ENCODE measurements at places on chromosomes 16 and 17.

DNA sequence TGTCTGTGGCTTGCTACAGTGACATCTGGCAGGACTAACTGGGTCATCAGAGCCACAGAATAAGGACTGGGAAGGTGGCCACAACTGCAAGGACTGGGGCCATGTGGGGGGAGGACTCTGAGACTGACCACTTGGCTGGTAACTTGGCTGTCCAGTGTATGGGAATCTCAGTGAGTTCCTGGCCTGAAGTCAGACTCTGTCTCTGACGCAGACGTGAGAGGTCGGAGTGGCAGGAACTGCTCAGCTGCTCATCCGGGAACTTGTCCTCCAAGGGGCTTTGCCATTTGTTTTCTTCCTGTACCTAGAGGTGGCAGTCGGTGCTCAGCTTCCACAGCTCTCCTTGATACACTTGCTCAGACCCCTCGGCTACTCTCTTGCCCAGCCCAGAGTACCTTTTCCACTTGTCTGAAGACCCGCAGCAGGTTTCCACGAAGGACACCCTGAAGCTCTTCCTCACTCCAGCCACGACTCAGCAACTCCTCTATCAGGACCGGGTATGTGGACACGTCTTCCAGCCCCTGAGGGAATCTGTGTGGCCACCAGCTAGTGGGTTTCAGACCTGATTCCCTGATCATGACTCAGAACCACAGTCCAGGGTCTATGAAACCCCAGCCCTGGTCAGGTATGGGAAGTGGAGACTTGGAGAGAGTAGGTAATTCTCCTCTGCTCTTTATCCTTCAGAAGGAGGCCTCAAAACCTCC, 7.3 kb upstream of the DPEP3 start:
- peak; percentile 66 for DNase-seq

DNA sequence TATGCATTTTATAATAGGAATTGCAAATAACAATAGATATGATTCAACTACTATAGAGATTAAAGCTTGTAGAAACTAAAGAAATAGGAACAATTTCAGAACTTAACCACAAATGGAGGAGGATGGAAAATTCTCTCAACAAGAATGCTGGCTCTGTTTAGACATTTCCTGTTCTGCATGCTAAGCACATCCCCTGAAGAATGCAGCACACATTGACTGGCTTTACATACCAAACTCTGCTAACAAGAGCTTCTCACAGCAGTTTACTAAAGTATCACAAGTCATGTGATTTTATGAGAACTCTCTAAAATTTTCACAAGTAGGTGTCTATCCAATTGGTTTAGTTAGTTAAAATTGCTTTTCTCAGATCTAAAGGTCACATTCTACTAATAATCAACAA, 85.2 kb downstream of the SPAG9 start:
- peak; percentile 63 for DNase-seq

DNA sequence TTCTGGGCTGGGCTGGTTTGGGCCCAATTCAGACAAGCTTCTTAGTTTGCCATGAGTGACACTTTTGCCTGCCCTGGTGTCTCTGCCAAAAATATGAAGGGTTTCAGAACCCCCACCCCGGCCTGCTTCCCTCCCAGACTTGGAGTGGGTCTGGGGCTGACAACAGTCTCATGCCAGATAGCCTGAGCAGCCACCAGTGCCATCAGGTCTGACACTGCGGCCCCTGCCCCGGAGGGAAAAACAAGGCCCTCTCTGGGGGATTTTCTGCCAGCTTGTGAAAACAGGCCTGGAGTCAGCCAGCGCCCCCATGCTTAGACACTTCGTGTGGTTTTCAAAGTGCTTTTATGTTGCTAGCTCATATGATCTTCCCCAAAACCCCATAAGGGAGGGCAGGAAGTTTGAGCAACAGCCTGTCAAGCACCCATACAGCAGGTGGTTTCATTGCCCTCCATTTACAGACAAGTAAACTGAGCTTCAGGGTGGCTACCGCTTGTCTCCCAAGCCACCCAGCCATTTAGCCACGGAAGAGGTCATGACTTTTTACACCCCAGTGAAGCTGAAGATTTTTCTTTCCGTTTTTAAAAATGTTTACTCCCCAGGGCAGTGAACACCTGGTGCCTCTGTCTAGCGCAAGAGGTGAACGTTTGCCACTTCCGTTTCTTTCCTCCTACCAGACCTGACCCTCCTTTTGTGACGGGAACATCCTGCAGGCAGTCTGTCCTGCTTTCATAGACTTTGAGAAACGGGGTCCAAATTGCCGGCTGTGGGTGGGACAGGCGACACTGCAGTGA, 300.6 kb downstream of the SEC14L1 start:
- no peak for DNase-seq

DNA sequence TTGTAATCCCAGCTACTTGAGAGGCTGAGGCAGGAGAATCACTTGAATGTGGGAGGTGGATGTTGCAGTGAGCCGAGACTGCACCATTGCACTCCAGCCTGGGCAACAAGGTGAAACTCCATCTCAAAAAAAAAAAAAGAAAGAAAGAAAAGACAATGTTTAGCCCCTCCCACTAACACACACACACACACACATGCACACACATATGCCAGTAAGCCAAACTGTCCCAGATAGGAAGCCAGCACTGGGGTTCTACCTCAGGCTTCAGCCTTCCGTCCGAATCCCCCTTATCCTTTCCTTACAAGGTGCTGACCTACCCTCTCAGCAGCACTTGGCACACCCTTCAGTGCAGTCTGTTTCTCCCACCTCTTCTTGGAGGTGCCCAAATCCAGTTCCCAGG, 8.7 kb upstream of the KCNH6 start:
- no peak for DNase-seq

- DNase-seq = peak; percentile 18
These were observed 129.3 kb upstream of the KCNJ16 start for GRCh38 chr17:69945698-69946185.

- DNase-seq = no peak
These were observed 850.8 kb upstream of the RBFOX1 start for GRCh38 chr16:6481894-6482293.

GRCh38 chr16:53507464-53508179, 4.6 kb upstream of the AKTIP start:
- DNase-seq = no peak

DNA sequence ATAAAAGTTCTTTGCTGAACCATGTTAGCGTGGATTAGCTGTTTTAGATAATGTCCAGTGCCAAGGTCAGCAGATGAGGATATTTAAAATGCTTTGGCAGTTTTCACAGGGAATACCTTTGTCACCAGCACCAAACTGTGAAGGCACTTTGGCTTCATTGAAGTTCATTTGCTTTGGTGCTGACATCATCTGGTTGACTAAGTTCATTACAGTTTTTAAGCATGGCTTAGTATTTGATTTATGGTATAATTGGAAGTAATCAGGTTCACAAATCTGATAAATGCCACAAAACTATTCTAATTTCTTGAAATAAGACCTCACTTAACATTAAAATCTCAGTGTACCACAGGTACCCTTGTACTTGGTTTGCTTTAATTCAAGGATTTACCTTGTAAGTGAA, 4.3 kb downstream of the GID4 start:
- peak; percentile 29 for DNase-seq

GRCh38 chr17:59389066-59389465, 57.6 kb downstream of the YPEL2 start:
- DNase-seq = no peak

GRCh38 chr17:66415366-66416206, 113.2 kb downstream of the PRKCA start:
- DNase-seq = no peak

GRCh38 chr17:77422104-77422747, 281.5 kb downstream of the SEC14L1 start:
- no peak for DNase-seq

DNA sequence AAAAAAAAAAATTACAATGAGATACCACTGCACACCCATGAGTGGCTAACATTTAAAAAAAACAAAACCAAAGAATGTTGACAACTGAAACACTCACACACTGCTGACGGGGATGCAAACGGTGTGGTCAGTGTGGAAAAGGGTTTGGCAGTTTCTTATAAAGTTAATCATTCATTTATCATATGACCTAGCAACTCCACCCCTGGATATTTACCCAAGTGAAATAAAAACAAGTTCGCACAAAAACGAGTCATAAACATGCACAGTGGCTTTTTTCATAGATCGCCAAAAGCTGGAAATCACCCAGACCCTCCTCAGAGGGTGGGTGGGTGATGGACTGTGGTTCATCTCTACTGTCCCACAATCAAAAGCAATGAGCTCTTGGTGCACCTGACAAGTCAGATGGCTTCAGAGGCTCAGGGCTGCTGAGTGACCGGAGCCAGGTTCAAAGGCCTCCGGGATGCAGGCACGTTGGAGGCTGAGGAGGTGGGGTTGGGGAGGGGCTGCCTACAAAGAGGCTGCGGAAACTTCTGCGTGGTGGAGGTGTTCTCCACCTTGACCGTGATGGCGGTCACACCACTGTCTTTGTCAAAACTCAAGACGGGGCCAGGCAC, 14.2 kb downstream of the RAB40B start:
- no peak for DNase-seq

GRCh38 chr16:29915590-29916247, 10.3 kb downstream of the KCTD13 start:
- DNase-seq = peak; percentile 55

GRCh38 chr17:33175562-33175961, 117.5 kb downstream of the ASIC2 start:
- DNase-seq = no peak

DNA sequence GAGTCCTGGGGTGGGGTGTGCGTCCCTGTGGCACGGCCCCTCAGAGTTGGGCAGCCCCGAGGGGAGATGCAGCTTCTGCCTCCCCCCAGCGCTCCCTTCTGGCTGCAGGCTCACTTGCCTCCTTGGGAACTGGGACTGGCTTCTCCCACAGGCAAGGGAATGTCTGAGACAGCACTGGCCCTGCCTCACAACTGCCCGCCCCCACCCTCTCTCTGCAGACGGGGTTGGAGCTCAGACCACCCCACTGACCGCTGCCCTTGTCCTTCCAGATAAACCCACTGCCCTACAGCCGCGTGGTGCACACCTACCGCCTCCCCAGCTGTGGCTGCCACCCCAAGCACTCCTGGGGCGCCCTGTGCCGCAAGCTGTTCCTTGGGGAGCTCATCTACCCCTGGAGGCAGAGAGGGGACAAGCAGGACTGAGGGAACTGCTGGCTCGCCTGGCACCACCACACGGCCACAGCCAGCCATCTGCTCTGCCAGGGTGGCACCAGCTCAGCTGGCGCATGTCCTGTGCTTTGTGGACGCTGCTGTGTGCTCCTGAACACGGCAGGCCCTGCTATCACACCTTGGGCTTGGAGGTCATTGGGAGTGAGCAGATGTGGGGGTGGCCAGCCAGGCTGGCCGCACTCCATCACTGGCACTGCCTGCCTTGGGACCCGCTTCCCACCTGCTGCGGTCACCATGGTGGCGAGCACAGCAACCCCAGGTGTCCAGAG, 7.1 kb upstream of the RAB40C start:
- no peak for DNase-seq

GRCh38 chr16:578870-579405, 9.2 kb downstream of the PIGQ start:
- DNase-seq = no peak

DNA sequence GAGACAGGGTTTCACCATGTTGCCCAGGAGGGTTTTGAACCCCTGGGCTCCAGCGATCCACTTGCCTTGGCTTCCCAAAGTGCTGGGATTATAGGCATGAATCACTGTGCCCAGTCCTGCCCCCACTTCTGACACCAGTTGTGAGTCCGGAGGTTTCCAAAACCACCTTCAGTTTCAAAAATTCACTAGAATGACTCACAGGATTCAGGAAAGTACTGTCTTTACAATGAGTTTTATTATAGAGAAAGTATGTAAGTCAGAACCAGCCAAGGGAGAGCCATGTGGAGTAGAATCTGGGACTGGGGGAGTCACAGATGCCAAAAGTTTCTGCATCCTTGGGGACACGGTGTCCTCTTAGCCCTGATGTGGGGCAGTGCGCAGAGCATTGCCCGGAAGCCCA, 55.1 kb downstream of the PLD6 start:
- DNase-seq = peak; percentile 92

DNA sequence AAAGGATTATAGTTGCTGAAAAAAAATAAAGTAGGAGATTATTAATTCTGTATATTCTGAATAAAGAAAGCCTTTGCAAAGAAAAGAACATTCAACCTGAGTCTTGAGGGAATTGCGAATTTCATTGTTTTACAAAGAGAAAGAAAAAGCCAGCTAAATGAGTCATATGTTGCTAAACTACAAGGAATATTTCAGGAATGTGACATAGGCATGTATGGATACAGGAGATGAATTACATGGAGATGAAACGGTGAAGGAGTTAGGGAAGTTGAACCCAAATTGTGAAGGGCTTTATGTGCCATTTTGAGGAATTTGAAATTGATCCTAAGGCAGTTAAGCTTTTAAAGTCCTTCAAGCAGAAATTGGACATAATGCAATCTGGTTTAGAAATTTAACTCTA, 177.3 kb upstream of the RBL2 start:
- peak; percentile 72 for DNase-seq

DNA sequence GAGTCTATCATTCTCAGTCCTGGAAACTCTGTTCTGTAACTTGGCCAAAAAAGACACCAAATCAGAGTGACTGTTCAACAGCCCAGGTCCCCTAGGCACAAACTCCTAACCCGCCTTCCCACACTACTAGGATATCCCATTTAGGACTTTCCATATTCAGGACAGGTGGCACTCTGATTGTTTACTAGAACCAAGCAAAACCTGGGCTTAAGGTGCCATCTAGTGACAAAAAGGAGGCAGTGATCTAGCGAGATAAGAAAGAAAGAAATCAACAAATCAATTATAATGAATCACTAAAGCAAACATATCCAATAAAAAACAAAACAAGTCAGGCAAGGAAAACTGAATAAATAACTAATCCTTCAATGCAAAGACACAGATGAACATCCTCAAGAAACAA, 203.9 kb downstream of the CEP112 start:
- DNase-seq = peak; percentile 49

- DNase-seq = peak; percentile 93
These were observed 265.1 kb downstream of the PRKCA start for GRCh38 chr17:66567234-66568170.
